ENCODE measurements at places on chromosomes 2 and 18.

DNA sequence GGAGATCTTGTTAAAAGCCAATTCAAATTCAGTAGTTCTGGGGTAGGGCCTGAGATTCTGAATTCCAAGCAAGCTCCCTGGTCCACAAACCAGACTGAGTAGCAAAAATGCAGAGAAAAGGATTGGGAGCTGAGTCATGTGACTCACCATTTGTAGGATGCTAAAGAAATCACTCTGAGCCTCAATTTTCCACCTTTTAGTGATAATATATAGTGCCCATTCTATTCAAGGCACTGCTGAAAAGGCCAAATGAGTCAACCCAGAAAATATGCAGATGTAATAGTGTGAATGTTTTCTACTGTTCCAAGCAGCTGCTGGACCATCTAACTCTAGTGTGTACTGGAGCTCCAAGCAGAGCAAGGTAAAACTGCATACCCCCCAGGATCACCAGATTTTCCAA is 47.2 kb downstream of the SLC14A2 start:
- DNase-seq = no peak

DNA sequence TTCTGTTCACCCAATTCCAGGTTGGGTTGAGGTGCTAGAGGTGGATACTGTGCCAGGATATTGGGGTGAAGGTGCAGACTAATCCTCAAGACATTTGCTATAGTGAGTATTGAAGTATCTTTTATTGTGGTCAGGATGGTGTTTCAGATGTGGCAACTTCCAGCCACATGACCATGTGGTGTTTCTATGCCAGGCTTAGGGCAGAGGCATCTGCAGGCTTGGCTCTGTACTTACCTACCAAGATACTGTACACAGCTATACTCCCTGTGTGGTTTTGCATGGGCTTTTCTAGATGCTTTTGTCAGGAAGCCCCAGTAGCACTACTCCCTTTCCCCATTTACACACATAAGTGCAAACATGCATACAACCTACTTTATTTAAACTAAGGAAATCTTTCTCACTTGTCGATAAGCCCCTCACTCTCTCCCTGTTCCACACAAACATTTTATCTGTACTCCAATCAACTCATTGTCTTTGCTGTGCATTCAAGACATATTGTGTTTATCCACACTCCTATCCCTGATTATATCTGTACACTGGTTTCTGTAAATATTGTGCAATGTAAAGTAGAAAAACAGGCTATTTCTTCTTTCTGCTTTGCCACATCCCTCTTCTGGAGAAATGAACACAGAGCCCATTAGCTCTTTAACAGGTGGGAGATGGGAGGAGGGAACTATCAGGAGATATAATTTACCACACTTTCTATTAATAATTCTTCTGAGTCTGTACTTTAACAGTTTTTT is 12.3 kb downstream of the ARL6IP6 start:
- no peak for DNase-seq

DNA sequence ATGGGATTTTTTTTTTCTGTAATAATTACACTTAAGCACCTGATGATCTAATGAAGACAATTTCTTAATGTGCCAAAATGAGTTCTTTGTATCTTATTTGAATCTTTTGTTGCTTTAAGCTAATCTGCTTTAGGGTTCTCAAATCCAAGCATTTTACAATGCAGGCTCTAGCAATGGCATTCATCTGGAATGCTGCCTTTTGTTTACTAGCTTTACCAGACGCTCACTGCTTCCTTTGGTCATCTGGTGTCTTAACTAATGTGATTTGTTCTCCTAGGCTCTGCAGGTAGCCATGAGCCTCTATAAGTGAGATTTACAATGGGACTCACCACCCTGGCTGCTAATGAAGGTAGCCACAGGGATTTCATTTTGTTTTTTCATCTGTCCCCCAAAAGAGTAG is 100.3 kb downstream of the GREB1L start:
- no peak for DNase-seq

GRCh38 chr2:127660291-127660578 is 14.3 kb downstream of the GPR17 start:
- DNase-seq = no peak

DNA sequence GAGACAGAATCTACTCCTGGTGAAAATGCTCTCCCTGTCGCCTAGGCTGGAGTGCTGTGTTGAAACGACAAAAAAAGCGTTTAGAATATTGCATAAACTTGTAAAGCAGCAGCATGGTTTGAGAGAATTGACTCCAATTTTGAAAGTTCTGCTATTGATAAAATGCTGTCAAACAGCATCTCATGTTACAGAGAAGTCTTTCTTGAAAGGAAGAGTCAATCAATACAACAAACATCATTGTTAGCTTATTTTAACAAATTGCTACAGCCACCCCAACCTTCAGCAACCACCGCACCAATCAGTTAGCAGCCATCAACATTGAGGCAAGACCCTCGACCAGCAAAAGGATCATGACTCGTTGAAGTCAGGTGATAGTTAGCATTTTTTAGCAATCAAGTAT is 6.9 kb downstream of the C2orf76 start:
- DNase-seq = no peak

- DNase-seq = no peak
Measured at GRCh38 chr18:51425889-51426288, 228.4 kb upstream of the MEX3C start.

DNA sequence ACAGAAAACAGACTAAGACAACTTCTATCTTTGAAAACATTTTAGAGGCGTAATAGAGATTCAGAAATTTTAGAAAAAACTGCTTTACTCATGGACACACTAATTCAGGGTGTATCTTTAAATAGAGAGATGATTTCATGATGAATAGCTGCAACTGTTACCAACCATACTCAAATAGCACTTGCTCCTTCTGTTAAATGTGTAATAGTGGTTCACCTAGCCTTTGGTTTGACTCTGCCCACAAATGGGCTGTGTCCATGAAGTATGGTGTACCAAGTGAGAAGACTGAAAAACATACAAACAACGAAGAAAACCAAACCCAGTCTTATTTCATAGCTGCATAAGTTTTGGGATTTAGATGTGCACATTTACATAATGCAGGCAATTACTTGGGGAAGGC is 610.6 kb downstream of the PLCL1 start:
- no peak for DNase-seq

DNA sequence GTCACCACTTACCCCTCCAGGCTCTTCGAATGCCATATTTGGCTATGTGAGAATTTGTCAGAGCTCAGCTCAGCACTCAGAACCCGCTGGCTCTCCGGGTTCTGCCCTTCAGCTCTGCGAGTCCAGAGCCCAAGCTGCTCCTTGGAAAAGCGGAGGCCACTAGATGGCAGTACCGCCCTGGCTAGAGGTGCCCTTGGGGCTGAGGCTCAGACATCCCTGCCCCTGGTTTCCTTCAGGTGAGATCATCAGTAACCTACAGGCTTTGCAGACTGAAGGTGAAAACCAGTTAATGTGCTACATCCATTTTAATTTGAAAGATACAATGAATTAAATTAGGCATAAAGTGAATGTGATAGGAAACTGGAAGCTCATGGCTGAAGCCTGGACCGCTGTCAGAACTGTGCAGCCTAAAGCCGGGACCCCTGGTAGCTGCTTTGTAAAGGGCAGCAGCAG is 285.6 kb downstream of the AGAP1 start:
- peak; percentile 44 for DNase-seq

DNA sequence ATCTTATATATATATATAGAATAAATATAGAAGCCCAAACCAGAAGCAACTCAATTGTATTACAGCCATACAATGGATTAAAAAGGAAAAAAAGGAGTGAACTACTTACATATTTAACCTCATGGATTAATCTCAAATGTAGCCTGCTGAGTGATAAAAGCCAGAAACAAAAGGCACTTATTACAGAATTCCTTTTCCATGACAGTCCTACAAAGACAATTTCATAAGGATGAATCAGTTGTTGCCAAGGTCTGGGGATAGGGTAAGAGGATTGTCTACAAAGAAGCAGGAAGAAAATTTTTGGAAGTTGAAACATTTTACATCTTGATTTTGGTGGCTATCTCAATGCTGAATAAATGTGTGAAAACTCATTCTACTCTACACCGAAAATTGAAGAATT is 103.9 kb upstream of the DCC start:
- no peak for DNase-seq

- DNase-seq = no peak
Measured at GRCh38 chr2:84641021-84641420, 124.7 kb downstream of the DNAH6 start.

DNA sequence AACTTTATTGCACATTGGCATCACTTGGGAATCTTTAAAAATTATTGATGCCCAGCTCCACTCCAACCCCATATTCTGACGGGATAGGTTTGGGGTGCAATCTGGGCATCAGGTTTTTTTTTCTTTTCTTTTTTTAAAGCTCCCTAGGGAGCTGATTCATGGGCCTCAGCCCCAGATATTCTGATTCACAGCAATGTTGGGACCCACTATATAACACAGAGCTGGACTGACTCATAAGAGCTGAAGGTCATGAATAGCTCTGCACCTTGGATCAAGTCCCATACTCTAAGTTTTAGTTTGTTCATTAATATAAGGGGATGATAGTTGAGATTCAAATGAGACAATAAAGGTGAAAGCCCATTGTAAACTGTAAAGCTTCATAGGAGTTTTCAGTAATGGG is 191.1 kb upstream of the REV1 start:
- no peak for DNase-seq

- no peak for DNase-seq
Measured at GRCh38 chr2:72271766-72272641, 124.3 kb upstream of the CYP26B1 start.

- DNase-seq = no peak
Measured at GRCh38 chr2:198596985-198597384, 792.6 kb downstream of the PLCL1 start.

DNA sequence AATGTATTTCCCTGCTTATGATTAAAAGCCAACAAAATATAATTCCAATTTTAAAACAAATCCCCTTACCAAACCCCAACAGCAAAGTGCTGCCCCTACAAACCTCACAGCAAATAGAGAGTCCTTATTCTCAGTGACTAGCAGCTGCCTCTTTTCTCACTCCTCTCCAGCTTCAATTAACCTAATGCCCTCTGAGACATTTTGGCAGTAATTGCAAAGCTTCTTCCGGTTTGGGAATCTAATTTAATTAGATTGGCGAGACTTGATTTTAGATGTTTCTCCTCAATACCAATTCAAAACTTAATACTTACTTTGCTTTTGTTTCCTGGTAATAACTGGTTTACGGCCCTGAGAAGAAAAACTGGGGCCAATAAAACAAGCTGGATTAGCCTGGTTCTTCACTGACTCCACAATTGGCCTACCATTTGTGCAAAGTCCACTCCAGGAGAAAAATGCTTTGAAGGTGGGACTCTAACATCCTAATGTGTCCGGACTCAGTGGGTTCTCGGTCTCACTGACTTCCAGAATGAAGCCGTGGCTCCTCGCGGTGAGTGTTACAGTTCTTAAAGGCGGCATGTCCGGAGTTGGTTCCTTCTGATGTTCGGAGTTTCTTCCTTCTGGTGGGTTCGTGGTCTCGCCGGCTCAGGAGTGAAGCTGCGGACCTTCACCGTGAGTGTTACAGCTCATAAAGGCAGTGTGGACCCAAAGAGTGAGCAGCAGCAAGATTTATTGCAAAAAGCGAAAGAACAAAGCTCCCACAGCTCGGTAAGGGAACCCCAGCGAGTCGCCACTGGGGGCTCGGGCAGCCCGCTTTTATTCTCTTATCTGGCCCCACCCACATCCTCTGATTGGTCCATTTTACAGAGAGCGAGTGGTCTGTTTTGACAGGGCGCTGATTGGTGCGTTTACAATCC is 52.8 kb downstream of the SLC35F5 start:
- DNase-seq = no peak

- DNase-seq = no peak
Measured at GRCh38 chr2:42118754-42119569, 50.2 kb upstream of the EML4 start.

- no peak for DNase-seq
Measured at GRCh38 chr2:4219571-4219970, 516.2 kb downstream of the DCDC2C start.

GRCh38 chr18:37156330-37156942 is 327.5 kb downstream of the KIAA1328 start:
- DNase-seq = no peak

DNA sequence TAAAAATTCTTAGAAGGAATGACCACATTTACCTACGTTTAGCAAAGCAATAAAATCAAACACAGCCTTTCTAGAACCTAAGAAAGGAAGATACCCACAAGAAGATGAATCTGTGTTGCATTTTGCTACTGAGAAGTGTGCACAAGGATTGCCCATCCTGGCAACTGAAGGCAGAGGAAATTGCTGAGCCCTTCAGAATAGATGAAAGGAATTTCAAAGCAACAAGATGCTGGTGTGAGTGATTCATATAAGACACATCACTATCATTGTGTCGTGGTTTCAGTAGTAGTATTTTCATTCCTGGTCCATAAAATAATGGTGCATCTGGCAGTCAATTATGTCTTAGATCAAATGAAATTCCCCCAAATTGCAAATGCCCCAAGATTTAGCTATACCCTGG is 48.4 kb upstream of the ANKRD44 start:
- no peak for DNase-seq

DNA sequence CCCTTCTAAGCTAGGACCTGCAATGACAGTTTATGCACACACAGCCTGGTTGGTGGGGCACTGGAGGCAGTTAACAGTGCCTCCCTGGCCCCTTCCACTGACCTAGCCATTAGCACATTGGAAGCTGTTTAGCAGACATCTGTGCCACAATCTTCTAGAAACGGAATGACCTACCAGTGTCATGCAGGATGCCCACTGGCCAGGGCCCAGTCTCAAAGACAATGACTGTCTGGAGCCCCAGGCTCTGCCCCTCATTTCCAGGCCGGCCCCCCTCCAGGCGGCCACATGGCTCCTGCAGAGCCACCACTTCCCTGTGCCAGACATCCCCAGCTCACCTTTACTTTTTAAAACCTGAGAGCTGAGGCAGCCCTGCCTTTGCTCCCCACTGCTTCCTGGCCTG is 123.5 kb upstream of the CAPN13 start:
- DNase-seq = no peak

- no peak for DNase-seq
Measured at GRCh38 chr18:28149810-28150420, 27.0 kb downstream of the CDH2 start.

GRCh38 chr2:13666582-13667414 is 950.1 kb downstream of the TRIB2 start:
- no peak for DNase-seq

GRCh38 chr18:40944576-40944975 is 1010.5 kb upstream of the PIK3C3 start:
- no peak for DNase-seq

GRCh38 chr2:178280244-178280852 is 86.0 kb downstream of the OSBPL6 start:
- no peak for DNase-seq

- no peak for DNase-seq
Measured at GRCh38 chr2:112138159-112139032, at the start of gene FBLN7. FBLN7 (plus strand) TSS chr2:112138385; CDS start chr2:112138656, 271 bp downstream.

GRCh38 chr2:111710613-111711012 is 173.4 kb downstream of the ANAPC1 start:
- DNase-seq = no peak

GRCh38 chr2:75558786-75559679 is 1.7 kb downstream of the EVA1A start:
- no peak for DNase-seq

GRCh38 chr2:62738981-62739936 is 33.7 kb downstream of the EHBP1 start:
- DNase-seq = no peak

GRCh38 chr2:9536504-9536903 is 19.1 kb downstream of the ADAM17 start:
- no peak for DNase-seq
